ENCODE measurements at places on chromosomes 16 and 17.

- DNase-seq: no peak
These were observed 39.9 kb upstream of the MRC2 start for GRCh38 chr17:62587554-62587953.

DNA sequence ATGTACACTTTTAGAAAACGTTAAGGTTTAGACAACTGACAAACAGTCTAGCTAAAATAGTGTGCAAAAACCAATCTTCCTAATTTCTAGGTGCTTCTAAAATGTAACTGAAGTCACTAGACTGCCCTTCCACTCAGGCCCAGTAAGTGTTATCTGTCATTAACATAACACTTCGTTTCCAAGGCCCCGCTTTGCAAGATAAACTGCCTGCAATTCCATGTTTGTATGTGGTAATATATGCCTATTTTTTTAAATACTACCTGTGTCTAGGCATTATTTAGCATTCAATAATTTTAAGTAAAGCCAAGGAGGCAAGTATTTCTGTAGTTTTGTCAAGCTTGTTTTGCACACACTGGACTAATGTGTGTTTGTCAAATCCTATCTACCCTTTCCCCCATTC, 3.2 kb downstream of the USP32 start:
- DNase-seq: no peak

- no peak for DNase-seq
These were observed 38.8 kb upstream of the HOXB13 start for GRCh38 chr17:48767263-48767774.

DNA sequence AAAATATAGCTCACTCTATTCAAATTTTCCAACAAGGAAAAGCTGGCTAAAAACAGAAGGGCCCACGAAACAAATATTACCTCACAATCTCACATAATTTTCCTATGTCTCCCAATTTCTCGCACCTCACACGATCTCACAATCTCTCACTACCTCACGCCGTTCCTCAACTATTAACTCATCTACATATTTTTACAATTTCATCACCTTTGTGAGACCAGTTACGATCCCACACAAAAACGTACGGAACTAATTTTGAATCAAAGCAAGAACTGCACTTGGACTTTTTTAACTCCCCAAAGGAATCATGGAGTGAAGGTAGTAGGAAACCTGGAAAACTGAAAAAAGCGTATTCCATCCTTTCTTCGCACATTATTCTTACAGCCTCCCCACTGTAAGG, 1.1 kb downstream of the CBX1 start:
- no peak for DNase-seq

GRCh38 chr17:43952351-43952723, 1.4 kb downstream of the PYY start:
- DNase-seq: no peak

DNA sequence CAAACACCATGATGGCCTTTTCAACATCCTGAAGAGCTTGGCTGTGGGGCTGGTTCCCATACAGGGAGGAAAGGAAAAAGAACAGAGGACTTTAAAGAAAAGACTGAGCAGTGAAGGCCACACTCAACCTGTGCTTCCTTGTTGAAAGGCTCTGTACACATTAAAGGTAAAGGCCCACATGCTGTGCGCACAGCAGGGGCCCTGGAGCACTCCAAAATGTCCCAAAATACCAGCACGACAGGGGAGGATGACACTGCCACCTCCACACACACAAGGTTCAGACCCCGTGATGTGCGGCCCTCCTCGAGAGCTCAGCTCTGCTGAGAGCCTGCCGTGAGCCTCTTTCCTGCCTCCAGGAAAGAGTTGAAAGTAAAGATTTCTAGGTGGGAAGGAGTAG, 36.5 kb downstream of the FANCA start:
- no peak for DNase-seq

- DNase-seq: no peak
These were observed 82.2 kb upstream of the CDC42EP4 start for GRCh38 chr17:73393962-73394361.

- no peak for DNase-seq
These were observed 38.5 kb downstream of the DNAH9 start for GRCh38 chr17:11636771-11637170.

DNA sequence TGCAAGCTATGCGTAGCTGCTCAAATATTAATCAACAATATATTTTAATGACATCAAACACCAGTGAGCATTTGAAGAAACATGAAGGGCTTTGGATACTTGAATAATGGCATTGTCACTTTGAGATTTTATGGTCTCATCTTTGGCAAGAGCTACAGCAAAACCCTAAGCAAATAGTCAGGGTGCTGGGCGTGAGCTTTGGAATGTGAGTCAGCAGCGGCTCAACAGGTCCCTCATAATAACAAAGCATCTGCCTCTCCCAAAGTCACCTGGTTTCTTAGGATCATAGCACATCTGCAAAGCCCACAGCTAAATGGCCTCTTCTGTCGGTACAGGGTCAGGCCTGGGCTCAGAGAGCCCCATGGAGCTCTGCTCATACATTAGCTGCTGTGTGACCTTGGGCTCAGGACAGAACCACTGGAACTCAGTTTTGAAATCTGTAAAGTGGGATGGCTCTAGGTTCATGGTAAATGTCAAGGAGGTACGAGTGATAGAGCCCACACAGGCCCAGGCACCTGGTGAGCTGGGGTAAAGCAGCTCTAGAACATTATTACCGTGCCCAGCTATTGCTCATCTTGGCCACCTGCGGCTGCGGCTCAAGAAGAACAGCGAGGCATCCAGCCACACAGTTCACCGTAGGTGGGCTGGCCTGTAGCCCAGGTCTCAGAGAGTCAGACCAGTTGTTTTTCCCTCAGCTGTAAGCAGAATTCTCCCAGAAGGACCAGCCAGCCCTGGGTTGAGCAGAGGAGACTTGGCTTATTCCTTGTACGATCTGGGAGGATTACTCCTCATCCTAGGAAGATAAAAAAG, 544.5 kb upstream of the CDH11 start:
- DNase-seq: no peak

GRCh38 chr17:40511667-40512220, 10.3 kb upstream of the TNS4 start:
- DNase-seq: no peak

- DNase-seq: no peak
These were observed 378.0 kb upstream of the CA10 start for GRCh38 chr17:52536489-52536888.

- DNase-seq: no peak
These were observed 108.5 kb upstream of the CCL2 start for GRCh38 chr17:34146440-34147043.

All from activated CD8-positive, alpha-beta memory T cell treated with anti-CD3 and anti-CD28 coated beads for 1 hour (primary cell).